Karpas-422 (cell line): ENCODE measurements at places on chromosomes 7 and 10. TPM values are rescaled to one million over a fixed set of nuclear protein-coding genes. Genes with fewer than 3 reads are reported as not detected.
A peak's percentile ranks its signal among the peaks of the same experiment; 100 is the strongest.

TAS2R4 gene
- 0.43 and 1.3 TPM in 2 replicates for total RNA-seq

FZD8 gene
- total RNA-seq, result 0.52 TPM in 1 of 2 replicates, not detected in the other

ITIH5 gene
- total RNA-seq, result not detected in 2 replicates

POT1 gene
- 34.5 and 125 TPM in 2 replicates for total RNA-seq

TAF6 gene
- total RNA-seq, result 30.6 and 34.3 TPM in 2 replicates

SPDYE9 gene
- total RNA-seq, result not detected in 2 replicates

BTBD16 gene
- total RNA-seq, result not detected in 2 replicates

SPACDR gene
- 1.5 and 2.8 TPM in 2 replicates for total RNA-seq

CCNJ gene
- 3.4 and 7.4 TPM in 2 replicates for total RNA-seq

LIPK gene
- total RNA-seq, result not detected in 2 replicates

DMTF1 gene
- 94.3 and 179 TPM in 2 replicates for total RNA-seq

RBP3 gene
- not detected in 2 replicates for total RNA-seq

SPDYE17 gene
- total RNA-seq, result not detected in 2 replicates

PON3 gene
- total RNA-seq, result not detected in 2 replicates

GRCh38 chr7:153642989-153643388 lies 409.2 kb upstream of the DPP6 start:
- no peaks in the 10 kb centered on the region for H3K4me1 ChIP-seq
- H3K27me3 ChIP-seq, result 0 out of 2 replicates have a peak, but pooled peaks cover 4% of the 10 kb centered on the region
- no peak overlapping the region for H3K27ac ChIP-seq
- no peak overlapping the region for H3K4me3 ChIP-seq

GRCh38 chr7:39069896-39070881 lies 92.5 kb downstream of the POU6F2 start:
- no peaks in the 10 kb centered on the region for H3K36me3 ChIP-seq
- no peaks in the 10 kb centered on the region; the same call in 1 of the 2 replicates for H3K4me1 ChIP-seq
- DNase-seq, result peak; percentile 54
- H3K4me3 ChIP-seq, result no peak overlapping the region
- H3K27me3 ChIP-seq, result no peaks in the 10 kb centered on the region
- no peak overlapping the region for H3K27ac ChIP-seq

GRCh38 chr7:46589286-46589685 lies 668.2 kb upstream of the IGFBP3 start:
- DNase-seq, result no peak
- H3K27me3 ChIP-seq, result no peaks in the 10 kb centered on the region
- no peak overlapping the region for H3K4me3 ChIP-seq
- H3K27ac ChIP-seq, result no peak overlapping the region

GRCh38 chr10:99844433-99844955 lies 62.1 kb downstream of the ABCC2 start:
- H3K4me1 ChIP-seq, result peaks cover 6% of the 10 kb centered on the region; the same call in 1 of the 2 replicates
- H3K4me3 ChIP-seq, result no peak overlapping the region
- no peak for DNase-seq
- H3K27ac ChIP-seq, result no peak overlapping the region

GRCh38 chr10:31705136-31705535 lies 223.5 kb downstream of the ARHGAP12 start:
- no peaks in the 10 kb centered on the region for H3K36me3 ChIP-seq
- no peaks in the 10 kb centered on the region for H3K27me3 ChIP-seq
- no peak overlapping the region for H3K27ac ChIP-seq
- no peak for DNase-seq
- H3K4me3 ChIP-seq, result no peak overlapping the region
- H3K4me1 ChIP-seq, result peaks cover 8% of the 10 kb centered on the region

- no peaks in the 10 kb centered on the region for H3K27me3 ChIP-seq
- no peak overlapping the region for H3K4me3 ChIP-seq
- no peak overlapping the region for H3K27ac ChIP-seq
- H3K36me3 ChIP-seq, result no peaks in the 10 kb centered on the region
Measured at GRCh38 chr10:67602268-67602950, 93.6 kb downstream of the CTNNA3 start.

- H3K4me1 ChIP-seq, result no peaks in the 10 kb centered on the region
- DNase-seq, result no peak
- H3K27me3 ChIP-seq, result no peaks in the 10 kb centered on the region
- no peaks in the 10 kb centered on the region for H3K36me3 ChIP-seq
- H3K4me3 ChIP-seq, result no peak overlapping the region
Measured at GRCh38 chr10:62462461-62462860, 88.3 kb downstream of the ZNF365 start.

GRCh38 chr7:147771344-147771743 lies 819.2 kb upstream of the C7orf33 start:
- H3K4me1 ChIP-seq, result no peaks in the 10 kb centered on the region
- no peak overlapping the region for H3K4me3 ChIP-seq
- no peaks in the 10 kb centered on the region for H3K27me3 ChIP-seq
- no peak for DNase-seq

- DNase-seq, result no peak
- H3K36me3 ChIP-seq, result no peaks in the 10 kb centered on the region
- no peak overlapping the region for H3K4me3 ChIP-seq
- no peak overlapping the region for H3K27ac ChIP-seq
Measured at GRCh38 chr10:70458329-70459060, 17.0 kb upstream of the NODAL start.

DNA sequence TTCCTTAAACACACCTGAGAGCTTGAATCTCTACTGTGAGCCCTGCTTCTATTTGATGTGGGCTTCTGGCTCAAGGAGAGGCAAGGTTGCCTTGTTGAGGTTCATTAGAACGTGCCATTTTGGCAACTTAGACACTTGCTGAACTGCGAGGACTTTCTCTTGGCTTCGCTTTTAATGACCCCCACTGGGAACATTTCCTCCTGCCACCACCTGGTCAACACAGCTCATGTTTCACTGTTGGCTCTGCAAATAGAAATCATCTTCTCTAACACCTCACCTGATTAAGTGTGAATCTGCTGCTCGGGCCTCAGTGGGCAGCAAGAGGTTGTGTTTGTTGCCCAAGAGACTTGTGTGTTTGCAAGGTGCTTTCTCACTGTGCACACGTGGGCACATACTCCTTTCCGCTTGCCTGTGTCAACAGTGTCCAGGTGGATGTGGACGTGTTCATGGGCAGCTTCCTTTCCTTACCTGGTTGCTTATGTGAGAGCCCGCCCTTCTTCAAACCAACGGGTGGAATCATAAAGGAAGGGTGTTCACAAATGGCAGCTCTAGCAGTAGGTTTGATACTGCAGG lies 147.0 kb downstream of the NRP1 start:
- no peaks in the 10 kb centered on the region for H3K36me3 ChIP-seq
- no peaks in the 10 kb centered on the region for H3K27me3 ChIP-seq
- no peak overlapping the region for H3K4me3 ChIP-seq

- no peaks in the 10 kb centered on the region; the same call in 1 of the 2 replicates for H3K27me3 ChIP-seq
- no peak overlapping the region for H3K27ac ChIP-seq
- H3K4me3 ChIP-seq, result no peak overlapping the region
- DNase-seq, result no peak
- no peaks in the 10 kb centered on the region for H3K36me3 ChIP-seq
Measured at GRCh38 chr7:67478066-67478465, 481.4 kb downstream of the TYW1 start.

- DNase-seq, result peak; percentile 33
- H3K36me3 ChIP-seq, result peaks cover 2% of the 10 kb centered on the region; the same call in 1 of the 2 replicates
- H3K27ac ChIP-seq, result no peak overlapping the region
- H3K4me1 ChIP-seq, result no peaks in the 10 kb centered on the region
Measured at GRCh38 chr7:152513861-152514770, 78.3 kb upstream of the KMT2C start.

DNA sequence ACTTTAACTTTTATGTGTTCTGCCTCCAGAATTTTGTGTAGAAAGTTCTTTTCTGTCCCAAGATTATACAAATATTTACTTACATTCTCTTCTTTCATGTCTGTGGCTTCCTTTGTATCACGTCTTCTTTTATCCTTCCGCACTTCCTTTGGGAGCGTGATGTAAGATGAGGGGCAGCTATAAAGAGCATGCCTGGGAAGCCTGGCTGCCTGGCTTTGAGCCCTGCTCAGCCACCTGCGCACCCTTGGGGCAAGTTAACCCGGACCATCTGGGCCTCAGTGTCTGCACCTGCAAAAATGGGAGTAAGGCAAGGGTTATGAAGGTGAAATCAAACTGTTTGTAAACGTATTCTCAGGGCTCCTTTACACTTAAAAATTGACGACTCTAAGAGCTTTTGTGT lies 25.2 kb downstream of the PALD1 start:
- DNase-seq, result no peak
- H3K4me3 ChIP-seq, result no peak overlapping the region
- H3K27me3 ChIP-seq, result no peaks in the 10 kb centered on the region
- H3K36me3 ChIP-seq, result no peaks in the 10 kb centered on the region
- peaks cover 64% of the 10 kb centered on the region for H3K4me1 ChIP-seq
- peak overlapping the region; percentile 36; the same call in 1 of the 2 replicates for H3K27ac ChIP-seq

DNA sequence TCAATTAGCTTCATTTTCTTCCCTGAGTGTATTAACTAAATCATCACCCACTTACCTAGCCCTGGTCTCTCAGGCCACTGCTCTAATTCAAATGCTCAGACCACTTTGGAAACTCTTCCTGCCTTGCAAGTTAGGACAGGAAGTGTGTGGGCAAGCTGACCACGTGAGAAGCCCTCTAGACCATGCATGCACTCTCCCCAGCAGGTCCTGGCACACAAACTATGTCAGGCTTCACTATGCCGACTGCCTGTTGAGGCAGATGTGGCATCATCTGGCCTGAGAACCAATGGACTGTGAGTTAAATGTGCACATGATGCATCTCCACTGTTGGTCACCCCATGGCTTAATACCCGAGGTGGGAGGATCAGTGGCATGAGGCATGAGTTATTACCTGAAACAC lies 439.6 kb downstream of the GRID1 start:
- no peak overlapping the region for H3K4me3 ChIP-seq
- no peaks in the 10 kb centered on the region for H3K36me3 ChIP-seq
- H3K27me3 ChIP-seq, result no peaks in the 10 kb centered on the region
- no peak overlapping the region for H3K27ac ChIP-seq
- no peak for DNase-seq
- H3K4me1 ChIP-seq, result no peaks in the 10 kb centered on the region

- no peak overlapping the region for H3K27ac ChIP-seq
- peaks cover 7% of the 10 kb centered on the region; the same call in 1 of the 2 replicates for H3K36me3 ChIP-seq
- H3K4me3 ChIP-seq, result no peak overlapping the region
- H3K27me3 ChIP-seq, result no peaks in the 10 kb centered on the region
Measured at GRCh38 chr10:75121322-75121721, 9.9 kb downstream of the SAMD8 start.

GRCh38 chr7:102097601-102098161 lies 189.0 kb upstream of the SH2B2 start:
- DNase-seq, result no peak
- H3K4me3 ChIP-seq, result no peak overlapping the region
- H3K36me3 ChIP-seq, result peaks cover 25% of the 10 kb centered on the region; the same call in 1 of the 2 replicates
- H3K27me3 ChIP-seq, result no peaks in the 10 kb centered on the region

- H3K36me3 ChIP-seq, result no peaks in the 10 kb centered on the region
- peaks cover 28% of the 10 kb centered on the region for H3K4me1 ChIP-seq
- no peak for DNase-seq
- no peak overlapping the region for H3K27ac ChIP-seq
- peak overlapping the region; percentile 69 for H3K4me3 ChIP-seq
Measured at GRCh38 chr7:100604976-100605911, 3.1 kb downstream of the PCOLCE start.

DNA sequence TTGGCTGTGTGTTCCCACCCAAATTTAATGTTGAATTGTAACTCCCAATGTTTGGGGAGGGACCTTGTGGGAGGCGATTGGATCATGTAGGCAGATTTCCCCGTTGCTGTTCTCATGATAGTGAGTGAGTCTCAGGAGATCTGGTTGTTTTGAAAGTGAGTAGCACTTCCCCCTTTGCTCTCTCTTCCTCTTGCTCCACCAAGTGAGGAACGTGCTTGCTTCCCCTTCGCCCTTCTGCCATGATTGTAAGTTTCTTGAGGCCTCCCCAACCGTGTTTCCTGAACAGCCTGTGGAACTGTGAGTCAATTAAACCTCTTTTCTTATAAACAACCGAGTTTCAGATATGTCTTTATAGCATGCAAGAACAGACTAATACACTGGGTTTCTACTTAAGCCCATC lies 176.3 kb downstream of the CDK14 start:
- H3K4me1 ChIP-seq, result peaks cover 71% of the 10 kb centered on the region
- DNase-seq, result peak; percentile 90
- peaks cover 35% of the 10 kb centered on the region for H3K36me3 ChIP-seq
- H3K4me3 ChIP-seq, result no peak overlapping the region
- H3K27me3 ChIP-seq, result no peaks in the 10 kb centered on the region

DNA sequence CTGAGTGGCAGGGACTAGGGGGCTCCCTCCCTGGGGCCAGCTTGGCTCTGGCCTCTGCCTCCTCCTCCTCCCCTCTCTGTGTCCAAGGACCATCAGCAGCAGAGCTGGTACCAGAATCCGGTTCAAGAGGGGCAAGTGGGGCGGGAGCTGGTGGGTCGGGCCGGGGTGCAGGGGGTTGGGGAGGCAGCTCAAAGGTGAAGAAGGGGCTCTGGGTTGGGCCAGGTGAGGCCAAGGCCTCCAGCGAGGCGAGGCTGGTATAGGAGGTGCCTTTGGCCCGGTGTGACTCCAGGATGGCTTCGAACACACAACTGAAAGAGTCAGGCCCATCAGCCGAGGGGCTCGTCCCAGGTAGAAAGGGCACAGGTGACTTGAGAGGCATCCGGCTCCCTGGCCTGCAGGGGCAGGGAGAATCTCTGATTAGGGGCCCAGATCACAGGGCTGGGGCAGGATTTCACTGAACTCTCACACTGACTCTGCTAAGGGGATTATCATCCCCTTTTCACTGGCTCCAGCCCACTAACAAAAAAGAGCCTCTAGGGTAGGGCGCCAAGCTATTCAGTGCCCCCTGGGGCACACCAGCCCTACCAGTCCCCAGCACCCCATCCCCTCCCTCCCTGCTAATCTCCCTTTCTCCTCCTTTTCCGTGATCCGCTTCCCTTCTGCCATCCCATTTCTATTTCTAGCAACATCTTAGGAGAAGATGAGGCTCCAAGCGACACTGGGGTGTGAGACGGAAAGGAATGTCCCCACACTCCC lies 4.6 kb downstream of the PSD start:
- H3K4me1 ChIP-seq, result peaks cover 9% of the 10 kb centered on the region
- H3K27ac ChIP-seq, result no peak overlapping the region
- no peak overlapping the region for H3K4me3 ChIP-seq
- no peak for DNase-seq
- H3K27me3 ChIP-seq, result no peaks in the 10 kb centered on the region

- no peak for DNase-seq
- H3K4me1 ChIP-seq, result peaks cover 17% of the 10 kb centered on the region
- H3K27ac ChIP-seq, result no peak overlapping the region
- H3K4me3 ChIP-seq, result no peak overlapping the region
Measured at GRCh38 chr7:26367219-26367711, 75.6 kb downstream of the SNX10 start.

DNA sequence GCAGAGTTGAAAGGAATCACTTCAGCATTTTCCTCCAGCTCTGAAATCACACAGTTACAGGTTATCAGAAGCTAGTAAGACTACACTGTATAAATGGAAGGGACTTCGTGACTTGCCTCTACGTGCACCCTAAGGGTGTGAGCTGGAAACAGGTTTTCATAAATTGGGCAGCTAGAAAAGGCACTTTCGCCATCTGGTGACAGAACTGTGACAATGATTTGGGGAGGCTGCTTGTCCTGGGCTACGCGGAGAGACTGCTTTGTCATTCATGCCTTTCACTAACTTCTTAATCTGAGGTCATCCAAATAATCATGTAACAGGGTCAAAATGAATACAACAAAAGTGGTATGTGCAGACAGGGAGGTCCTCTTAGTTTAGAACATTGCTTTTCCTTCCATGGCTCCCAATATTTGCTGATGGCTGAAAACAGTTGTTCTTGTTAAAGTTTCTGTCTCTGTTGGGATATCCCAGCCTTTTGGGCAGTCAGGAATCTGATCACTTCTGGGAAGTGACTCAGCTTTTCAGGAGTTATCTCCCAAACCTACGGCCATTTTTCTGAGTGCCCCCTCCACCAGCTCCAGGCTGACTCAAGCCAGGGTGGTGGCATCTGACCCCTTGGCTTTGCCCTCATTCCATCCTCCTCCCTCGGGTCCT lies 17.8 kb downstream of the VWC2 start:
- peak; percentile 79 for DNase-seq
- no peaks in the 10 kb centered on the region for H3K27me3 ChIP-seq
- peaks cover 21% of the 10 kb centered on the region for H3K4me1 ChIP-seq
